CD4-positive, alpha-beta T cell treated with Interleukin-4 for 1 hour (primary cell): ENCODE measurements at places on chromosomes 4 and X.

GRCh38 chr4:108651014-108651791 lies 804 bp downstream of the OSTC start:
- DNase-seq = no peak

DNA sequence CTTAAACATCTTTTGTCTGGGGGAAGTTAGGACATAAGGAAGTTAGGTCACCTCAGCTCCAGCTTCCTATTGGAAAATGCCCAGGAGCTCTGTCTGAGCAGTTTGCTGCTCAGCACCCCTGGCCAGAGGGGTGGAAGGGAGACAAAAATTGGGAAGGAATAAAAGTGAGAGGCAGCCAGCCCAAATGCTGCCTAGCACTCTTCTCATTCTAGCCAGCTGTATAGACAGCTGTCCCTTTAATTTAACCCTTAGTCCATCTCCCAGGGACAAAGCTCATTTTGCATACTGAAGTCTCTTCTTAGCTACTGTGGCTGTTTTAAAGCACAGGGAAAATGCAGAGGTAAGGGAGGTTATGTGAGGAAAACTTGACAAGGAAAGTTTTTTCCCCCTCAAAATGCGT lies 89.5 kb upstream of the CITED1 start:
- DNase-seq = no peak

DNA sequence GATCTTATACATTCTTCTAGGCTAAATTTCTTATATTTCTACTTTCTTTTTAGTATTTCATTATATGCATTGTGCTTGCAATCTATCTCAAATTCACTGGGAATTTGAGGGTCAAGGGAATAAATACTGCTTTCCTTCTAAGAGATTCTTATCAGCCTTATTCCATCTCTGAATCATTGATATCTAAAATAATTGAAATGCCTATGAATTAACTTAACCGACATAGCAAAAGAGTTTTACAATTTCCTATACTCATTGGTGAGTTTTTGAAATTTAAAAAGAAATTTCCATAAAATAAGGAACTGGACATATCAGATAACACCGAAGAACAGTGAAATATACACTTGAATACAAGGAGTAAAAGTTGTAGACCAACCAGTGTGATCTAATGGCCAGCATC lies 373.7 kb downstream of the NAF1 start:
- DNase-seq = no peak

GRCh38 chr4:102497986-102498385 lies 3.2 kb upstream of the NFKB1 start:
- DNase-seq = no peak

DNA sequence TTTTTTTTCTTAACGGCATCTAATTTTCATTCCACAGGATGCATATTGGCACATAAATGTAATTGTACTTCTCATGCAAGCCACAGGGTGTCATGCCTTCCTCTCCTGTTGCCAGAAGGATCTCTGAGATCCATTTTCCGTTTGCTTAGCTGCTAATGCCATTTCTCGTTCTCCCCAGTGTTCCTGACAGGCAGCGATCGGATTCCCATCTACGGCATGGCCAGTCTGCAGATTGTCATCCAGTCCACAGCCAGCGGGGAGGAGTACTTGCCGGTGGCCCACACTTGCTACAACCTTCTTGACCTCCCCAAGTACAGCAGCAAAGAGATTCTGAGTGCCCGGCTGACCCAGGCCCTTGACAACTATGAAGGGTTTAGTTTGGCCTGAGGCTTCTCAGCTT lies 8.9 kb upstream of the NAP1L5 start:
- DNase-seq = no peak

- DNase-seq = no peak
Observed at GRCh38 chrX:28888416-28888815, 301.2 kb downstream of the IL1RAPL1 start.

DNA sequence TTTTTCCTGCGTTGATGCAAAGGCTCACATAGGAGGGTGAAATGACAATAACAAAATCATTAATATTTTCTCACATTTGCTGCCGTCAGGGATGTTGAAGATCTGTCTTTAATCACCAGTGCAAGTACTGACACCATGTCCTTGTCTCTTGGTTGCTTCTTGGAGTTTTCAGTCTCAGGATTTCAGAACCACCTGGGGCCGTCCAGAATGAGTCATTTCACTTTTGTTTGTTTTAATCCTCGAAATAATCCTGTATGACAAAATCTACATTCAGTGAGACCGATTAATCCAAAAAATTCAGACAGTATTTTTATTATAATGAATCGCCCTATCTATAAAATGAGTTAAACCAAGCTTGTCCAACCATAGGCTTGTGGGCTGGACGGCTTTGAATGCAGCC lies 47.2 kb downstream of the NEIL3 start:
- no peak for DNase-seq

DNA sequence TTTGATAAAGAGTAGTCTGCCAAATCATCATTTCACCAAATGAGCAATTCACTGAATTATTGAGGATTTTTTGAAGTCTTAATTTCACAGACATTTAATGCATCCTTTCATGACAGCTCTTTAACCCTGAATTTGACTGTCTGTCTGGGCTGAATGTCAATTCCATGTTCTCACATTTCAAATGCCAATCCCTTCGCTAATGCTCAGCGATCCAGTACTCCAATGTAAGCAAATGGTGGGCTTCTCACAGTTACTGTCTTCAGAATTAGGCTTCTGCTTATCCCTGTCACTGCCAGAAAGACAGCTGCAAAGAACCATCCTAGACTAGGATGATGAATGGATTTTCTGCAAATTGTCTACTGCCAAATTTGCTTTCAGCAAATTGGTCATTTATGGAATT lies 36.2 kb upstream of the USP38 start:
- no peak for DNase-seq

DNA sequence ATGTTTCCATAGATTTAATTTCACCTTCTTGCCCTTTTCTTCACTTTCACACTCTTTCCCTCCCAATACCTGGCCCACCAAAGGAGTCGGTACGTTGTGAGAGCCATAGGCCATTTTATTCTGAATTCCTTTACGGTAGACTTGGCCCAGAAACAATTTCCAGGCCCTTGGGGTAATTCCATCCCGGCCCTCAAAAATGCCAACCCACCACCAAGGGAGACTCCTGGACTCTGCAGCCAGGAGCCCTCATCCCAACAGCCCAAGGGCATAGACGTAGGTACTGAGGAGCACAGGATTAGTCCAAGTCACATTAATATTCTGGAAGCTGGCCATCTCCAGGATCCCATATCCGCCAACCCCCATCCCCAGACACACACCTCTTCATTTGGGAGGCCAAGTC lies 102.9 kb downstream of the LIMCH1 start:
- DNase-seq = no peak

DNA sequence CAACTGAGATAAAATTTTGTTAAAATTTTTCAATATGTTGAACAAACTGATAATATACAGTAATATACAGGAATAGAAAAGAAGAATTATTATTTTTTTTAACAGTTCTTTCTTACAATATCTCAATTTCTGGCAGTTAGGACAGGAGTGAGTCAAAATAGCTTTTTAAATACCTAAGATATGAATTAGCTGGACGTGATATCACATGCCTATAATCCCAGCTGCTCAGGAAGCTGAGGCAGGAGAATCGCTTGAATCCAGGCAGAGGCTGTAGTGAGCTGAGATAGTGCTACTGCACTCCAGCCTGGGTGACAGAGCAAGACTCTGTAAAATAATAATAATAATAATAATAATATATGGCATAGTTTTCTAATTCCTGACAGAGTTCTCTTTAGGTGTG lies 1039.3 kb downstream of the STPG2 start:
- no peak for DNase-seq

GRCh38 chrX:138294951-138295350 lies 416.6 kb downstream of the FGF13 start:
- DNase-seq = no peak

GRCh38 chr4:70334681-70335080 lies at the start of gene CABS1:
TSS of gene CABS1 (plus strand) at chr4:70334981. CDS start at chr4:70335040, 59 bp downstream.
- no peak for DNase-seq

DNA sequence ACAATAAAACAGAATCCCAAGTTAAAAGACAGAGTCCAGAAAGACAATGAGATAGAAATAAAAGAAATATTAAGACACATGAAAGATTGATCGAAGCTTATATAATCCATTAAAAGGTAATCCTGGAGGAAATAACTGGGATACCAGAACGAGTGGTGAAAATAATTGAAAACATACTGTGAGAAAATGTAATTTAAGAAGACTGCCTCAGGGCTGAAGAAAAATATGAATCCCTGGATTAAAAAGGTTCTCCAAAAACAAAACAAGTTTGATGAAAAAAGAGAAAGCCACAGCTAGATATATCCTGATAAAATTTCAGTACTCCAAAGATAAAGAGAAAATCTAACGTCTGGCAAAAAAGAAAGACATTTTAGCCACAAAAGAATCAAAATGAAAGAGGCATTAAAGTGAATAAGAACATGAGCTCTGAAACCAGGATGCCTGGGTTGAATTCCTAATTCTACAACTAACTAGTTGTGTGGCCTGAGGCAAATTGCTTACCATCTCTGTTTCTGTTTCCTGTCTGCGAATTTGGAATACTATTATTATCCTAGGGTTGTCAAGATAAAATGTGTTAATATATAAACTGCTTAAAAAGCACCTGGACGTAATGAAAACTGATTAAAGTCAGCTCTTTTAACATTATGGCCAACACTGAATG lies 5.5 kb downstream of the DDX60L start:
- DNase-seq = no peak

GRCh38 chr4:185664481-185664880 lies 129.2 kb upstream of the PDLIM3 start:
- DNase-seq = no peak

DNA sequence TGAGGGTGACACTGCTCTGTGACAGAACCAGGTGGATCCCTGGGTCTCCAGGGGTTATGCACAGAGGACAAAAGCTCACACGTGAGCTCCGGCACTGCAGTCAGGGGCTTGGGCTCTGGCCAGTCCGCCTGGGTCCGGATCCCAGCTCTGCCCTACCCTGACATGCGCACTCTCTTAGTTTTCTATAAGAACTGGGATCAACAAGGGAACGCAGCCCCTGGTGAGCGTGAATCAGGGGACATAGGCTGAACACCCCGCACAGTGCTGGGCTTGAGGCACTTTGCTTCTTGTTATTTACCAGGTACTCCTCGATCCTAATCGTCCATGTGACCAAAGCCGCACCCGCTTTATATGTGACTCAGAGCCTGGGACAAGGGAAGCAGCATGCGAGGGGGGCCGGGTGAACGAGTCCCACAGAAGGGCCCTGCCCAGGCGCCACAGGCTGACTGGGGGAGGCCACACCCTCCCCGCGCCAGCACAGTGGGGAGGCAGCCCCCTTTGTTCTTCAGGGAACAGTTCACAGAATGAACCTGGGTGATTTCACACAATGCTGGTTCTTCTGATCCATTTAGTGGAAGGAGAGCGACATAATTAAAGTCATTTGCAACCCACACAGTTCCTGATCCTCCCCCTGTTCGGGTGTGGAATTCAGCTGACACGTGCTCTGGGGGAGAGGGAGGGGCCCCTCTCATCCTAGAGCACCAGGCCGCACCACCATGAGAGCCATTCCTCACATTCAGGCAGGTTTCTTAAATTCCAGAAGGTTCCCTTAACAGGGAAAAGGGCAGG lies 55.5 kb downstream of the WFS1 start:
- DNase-seq = no peak

DNA sequence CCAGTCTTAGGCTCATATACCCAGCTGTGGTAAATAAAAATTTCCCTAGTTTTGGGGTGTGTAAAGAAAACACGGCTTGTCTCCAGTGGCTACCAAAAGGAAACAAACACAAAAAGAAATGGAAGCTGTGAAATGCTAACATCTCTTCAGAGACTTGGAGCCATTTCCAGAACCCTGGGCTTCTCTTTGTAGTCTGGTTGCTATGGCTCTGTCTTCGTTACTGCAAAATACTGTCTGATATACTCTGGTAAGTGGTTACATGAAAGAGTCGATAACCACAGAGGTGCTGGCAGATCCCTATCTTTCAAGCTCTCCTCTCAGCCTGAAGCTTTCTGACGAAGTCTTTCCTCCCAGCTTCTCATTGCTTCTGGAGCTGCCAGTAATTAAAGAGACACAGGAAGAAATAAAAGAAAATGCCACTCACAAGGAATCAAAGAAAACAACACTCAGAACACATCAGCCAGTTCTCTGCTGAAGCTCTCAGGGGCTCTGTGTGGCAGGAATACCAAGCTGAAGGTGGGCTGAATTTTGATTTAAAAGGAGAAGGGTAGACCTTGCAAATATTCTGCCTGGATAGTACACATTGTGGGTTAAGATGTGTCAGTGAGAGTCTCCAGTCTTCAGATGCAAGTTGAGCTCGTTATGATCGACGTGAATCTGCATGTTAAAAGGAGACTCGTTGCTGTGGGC lies 107.6 kb upstream of the FAM9C start:
- DNase-seq = peak; percentile 72

DNA sequence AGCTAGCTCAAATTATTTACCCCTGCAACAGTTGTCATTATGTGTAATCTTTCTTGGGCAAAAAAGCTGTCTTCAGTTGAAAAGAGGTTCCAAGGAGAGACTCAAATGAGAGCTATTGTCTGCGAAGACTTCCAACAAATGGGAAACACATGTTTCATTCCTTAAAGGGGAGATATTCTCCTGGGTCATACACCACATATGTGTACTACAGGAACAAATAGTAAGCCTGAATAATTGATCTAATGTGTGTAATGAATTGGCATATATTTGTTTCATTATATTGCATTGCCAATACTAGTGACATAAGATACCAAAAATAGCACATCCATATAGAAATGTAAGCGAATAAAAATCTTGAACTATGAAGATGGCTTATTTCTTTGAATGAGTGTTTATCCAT lies 950.9 kb upstream of the NDST4 start:
- no peak for DNase-seq

DNA sequence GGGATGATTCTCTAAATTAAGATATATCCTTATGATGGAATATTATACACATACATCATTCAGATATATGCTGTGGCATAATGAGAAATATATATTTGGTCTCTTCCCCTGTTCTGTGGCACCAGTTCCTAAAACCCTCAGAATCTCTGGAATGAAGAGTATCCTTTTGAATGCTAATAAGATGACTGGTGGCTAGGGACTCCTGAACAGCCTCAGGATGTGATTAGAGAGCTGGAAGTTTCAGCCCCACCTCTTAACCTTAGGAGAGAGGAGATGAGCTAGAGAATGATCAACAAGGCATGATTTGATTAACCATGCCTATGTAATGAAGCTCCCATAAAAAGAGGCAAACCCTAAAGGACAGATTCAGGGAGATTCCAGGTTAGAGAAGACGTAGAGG lies 632.0 kb downstream of the IQCM start:
- DNase-seq = no peak

DNA sequence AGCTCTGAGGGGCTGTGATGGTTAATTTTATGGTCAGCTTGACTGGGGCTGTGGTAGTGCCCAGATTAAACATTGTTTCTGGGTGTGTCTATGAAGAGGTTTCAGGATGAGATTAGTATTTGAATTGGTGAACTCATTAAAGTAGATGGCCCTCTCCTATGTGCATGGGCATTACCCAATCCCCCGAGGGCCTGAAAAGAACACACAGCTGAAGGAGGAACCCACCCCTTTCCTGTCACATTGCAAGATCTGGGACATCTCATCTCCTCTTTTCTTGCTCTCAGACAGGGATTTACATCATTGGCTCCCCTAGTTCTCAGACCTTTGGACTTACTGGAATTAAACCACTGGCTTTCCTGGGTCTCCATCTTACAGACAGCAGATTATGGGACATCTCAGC lies 29.4 kb upstream of the NDP start:
- DNase-seq = no peak
